ENCODE measurements at places on chromosomes 2 and 18. TPM values are rescaled to one million over a fixed set of nuclear protein-coding genes. Genes with fewer than 3 reads are reported as not detected.

- DNase-seq = no peak
Observed at GRCh38 chr2:158184556-158185343, 83.1 kb downstream of the UPP2 start.

- no peak for DNase-seq
Observed at GRCh38 chr18:25262920-25263319, 89.0 kb downstream of the ZNF521 start.

DNA sequence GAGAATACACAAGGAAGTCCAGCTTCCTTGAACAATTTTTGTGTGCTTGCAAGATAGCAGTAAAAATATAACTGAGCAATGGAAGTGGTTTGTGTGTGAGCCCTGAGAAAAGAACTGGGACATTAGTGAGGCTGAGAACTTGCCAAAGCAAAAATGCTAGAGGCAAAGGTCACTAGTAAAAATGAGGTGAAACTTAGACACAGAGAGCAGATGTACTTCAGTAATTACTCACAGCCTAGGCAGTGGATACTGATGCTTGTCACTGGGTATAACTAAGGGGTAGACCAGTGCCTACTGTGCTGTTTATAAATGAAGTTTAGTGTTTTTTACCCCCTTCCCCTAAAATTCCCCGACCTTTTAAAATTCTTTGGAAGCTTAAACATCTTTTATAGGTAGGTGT, 450.1 kb downstream of the LPIN1 start:
- DNase-seq = no peak

DNA sequence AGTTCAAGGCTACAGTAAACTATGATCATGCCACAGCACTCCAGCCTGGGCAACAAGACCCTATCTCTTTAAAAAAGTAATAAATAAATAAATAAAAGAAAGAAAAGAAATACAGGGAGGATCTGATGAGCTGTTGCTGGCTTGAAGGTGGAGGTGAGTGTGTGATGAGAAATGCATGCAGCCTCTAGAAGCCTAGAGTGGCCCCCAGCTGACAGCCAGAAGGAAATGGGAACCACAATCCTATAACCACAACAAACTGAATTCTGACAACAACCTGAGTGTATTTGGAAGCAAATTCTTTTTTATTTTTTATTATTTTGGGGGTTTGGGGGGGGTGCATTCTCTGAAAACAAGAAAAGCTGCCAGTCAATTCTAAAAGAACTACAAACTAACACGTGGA, 14.6 kb downstream of the NOL10 start:
- no peak for DNase-seq

DNA sequence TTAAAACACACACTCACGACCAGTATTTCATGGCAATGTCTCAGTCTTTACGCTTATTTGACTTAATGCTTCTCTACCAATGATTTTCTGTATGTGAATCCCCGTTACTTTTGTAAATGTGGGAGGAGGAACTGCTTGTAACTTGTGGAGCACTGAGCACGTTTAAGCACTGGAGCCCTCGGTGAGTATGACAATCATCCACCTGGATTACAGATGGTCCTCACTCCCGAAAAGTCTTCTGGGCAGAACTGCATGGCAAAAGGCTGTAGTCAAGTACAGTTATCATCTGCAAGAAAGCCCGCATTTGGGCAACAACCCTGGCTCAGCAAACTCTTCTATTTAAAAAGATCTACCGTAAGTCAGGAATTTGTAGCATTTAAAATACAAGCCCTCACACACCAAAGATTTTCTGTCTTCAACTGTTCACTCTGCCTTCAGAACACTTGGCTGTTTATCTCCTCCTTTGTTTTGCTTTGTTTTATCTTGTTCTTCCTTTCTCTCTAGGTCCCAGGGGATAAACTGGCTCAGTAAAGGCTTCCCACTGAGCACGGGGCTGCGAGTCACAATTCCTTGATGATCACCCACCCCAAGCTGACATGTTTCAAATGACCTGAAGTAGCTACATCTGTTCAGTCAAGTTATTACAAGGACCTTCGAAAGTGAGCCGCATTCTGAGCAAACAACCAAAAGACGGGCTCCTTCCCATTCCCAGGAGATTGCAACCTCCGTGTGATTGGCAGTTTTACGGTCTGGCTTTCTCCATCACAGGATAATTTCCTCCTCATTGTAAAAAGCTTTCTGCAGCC, 102.2 kb downstream of the DLGAP1 start:
- DNase-seq = no peak

DNA sequence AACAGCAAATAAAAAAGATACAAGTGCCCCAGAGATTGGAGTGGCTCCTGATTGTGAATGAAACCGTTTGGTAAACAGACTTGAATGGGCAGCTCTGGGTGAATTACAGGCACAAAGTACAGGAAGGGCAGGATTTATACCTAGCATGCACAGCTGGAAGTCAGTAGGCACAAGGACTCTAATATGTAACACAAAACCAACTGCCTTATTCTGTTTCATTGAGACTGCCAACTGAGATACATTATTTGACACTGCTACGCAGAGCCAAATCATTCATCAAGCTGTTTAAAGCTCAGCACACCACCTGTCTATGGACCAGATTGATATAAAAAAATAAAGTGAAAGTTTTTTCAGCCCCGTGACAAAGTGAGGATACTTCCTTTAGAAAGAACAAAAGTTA, 541.2 kb downstream of the NUP35 start:
- DNase-seq = no peak

GRCh38 chr2:111662771-111663470, 221.1 kb downstream of the ANAPC1 start:
- DNase-seq = no peak

DNA sequence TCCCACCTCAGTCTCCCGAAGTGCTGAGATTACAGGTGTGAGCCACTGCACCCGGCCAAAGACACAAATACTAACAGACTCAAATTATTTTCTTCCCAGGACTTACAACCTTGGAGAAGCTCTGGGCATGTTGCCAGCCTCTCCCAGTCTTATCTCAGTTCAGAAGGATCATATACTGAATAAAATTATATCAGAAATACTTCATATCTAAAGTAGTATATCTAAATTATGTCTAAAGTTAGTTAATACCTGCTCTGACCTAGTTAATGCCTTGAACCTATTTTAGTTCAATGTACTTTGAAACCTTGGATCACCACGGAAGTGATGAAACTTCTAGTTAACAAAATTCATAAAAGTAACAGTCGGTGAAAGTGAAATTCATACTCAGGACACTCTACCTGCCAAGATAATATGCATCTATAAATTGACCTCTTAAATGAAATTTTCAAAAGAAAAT, 34.4 kb upstream of the CYBRD1 start:
- DNase-seq = no peak

DNA sequence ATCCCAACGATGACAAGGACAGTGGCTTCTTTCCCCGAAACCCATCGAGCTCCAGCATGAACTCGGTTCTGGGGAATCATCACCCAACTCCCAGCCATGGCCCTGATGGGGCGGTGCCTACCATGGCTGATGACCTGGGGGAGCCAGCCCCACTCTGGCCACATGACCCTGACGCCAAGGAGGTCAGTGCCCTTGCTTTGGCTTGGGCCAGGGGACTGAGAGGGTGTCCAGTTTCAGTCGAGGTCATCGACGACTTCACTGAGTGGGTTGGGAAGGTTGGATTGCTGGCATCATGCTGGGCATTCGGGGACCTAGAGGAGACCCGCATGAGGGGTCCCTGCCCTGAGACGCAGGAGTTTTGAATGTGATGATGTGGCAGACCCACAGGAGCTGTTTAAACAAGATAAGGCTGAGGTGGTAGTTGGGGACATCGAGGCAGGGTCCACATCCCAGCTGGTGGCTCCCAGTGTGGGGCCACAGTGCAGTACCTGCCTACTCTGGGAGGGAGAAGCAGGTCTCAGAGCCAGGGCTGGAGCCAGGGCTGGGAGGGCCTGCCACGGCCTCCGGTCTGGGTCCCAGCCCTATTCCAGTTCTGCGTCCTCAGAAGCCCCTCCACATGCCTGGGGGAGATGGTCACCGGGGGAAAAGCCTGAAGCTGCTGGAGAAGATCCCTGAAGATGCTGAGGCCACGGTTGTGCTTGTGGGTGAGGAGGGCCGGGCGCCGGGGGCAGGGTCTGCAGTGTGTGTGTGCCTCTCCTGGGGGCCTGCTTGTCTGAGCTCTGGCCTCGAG, 6.0 kb downstream of the SLC4A3 start:
- DNase-seq = peak; percentile 42

DNA sequence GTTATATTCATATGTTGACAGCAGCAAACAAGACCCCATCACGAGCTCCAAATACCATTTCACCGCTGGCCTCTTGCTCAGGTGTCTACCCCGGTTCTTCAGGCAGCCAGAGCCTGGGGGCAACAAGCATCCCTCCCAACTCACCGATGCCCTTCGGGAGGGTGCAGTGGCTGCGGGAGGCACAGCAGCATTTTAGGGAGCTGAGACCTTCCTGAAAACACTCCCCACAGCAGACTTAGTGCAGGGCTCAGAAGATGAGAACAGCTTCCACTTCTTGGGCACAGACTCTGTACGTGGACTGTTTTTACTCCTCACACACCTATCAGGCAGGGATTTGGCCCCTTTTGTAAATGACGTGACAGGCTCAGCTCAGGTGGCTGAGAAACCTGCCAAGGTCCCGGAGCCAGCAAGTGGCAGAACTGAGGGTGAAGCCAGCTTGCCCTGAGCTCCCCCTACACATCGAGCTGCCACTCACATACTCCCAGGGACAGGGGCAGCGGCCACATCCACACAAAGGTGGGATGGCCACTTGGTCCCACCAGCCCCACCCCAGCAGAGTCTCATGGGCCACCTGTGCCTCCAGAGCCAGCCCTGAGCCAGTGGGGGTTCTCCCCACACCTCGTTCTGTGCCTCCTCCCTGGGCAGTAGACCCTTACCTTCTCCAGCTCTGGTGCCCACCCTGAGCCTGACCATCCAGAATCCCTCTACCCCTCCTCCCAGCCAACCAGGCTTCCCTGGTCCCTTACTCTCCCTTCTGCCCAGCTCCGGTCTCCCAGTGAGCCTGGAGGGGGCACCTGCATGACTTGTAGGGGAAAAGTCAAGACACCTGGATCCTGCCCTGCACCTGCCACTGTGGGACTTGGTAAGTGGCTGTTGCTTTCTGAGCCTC, 28.5 kb downstream of the CYP27C1 start:
- peak; percentile 35 for DNase-seq

DNA sequence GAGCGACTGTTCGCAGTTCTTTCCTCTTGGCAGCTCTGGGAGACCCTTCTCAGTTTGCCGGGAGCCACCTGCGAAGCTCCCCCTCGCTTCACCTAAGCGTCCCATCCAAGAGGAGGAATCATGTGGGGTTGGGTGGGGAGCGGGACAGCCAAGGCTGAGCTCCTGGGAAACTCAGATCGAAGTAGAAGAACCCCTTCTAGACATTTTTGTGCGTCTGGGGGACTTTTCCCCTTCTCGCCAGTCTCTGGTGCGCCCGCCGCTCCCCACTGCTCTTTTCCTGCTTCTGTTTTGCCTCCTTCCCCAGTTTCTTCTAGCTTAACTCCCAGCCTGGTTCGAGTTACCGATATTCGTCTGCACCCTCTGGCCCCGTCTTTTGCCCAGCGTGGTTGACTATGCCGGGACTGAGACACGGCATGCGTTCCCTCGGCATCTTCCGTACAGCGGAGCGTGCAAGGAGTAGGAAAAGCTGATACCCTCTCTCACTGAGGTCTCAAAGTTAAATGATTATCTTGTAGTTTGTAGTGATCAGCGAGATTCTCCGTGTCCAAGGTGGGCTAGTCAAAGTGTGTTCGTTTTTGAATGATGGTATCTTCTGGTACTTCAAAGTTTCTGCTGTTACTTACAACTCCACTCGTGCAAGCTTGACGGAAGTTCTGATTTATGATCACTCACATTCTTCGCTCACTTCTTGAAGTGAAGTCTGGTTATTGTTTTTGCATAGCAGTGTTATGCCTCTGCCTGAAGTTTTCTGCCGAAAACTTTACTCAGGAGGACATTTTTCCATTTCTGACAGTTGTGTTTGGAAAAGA, 664 bp downstream of the CAMKMT start:
- DNase-seq = peak; percentile 64

Gene TMEM200C
- total RNA-seq = 0.94 TPM

Gene DSC2
- total RNA-seq = 7.4 TPM

Gene LYG2
- total RNA-seq = not detected

Gene CCDC148
- total RNA-seq = 2.9 TPM
